Effector memory CD8-positive, alpha-beta T cell (primary cell): ENCODE measurements at places on chromosomes 6 and 20.

DNA sequence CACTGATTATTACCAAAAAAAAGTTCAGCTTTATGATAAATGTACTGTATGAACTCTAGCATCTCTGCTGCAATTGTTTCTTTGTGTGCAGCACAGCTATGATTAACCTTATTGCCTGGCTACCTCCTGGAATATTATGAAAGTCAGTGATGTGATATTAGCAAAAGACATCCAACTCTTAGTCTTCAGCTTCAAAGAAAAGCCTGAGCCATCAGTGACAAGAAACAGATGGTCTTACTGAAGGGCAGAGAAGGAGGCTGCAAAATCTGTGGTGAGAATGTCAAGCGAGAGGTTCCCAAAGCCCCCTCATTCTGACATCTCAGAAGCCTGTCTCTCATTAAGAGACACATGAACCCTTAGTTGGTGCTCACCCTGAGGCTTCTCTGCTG, 89.4 kb upstream of the TNFAIP3 start:
- no peaks in the 10 kb centered on the region for H3K4me1 ChIP-seq
- H3K27me3 ChIP-seq: no peaks in the 10 kb centered on the region
- no peak overlapping the region for H3K27ac ChIP-seq
- H3K4me3 ChIP-seq: no peak overlapping the region
- H3K36me3 ChIP-seq: no peaks in the 10 kb centered on the region

DNA sequence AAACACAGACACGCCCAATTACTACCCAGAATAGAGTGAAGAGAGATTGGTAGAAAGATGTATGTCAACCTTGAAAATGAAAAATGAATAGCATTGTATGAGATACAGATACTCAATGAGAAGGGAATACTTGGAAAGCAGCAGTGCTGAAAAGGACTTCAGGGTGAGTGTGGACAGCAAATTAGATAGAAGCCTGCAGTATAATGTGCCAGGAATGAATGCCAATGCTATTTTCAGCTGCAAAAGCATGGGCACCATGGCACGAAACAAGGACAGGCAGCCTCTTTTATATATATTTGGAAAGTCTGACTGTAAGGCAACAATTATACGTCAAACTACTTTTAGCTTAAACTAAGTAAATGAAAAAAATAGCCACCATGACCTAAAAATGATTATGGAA, 118.2 kb downstream of the PTCHD4 start:
- no peak overlapping the region for H3K4me3 ChIP-seq
- no peaks in the 10 kb centered on the region for H3K27me3 ChIP-seq
- H3K4me1 ChIP-seq: no peaks in the 10 kb centered on the region
- H3K36me3 ChIP-seq: no peaks in the 10 kb centered on the region
- no peak for DNase-seq
- H3K27ac ChIP-seq: no peak overlapping the region

GRCh38 chr20:56627122-56628014, 1.7 kb upstream of the TFAP2C start:
- H3K36me3 ChIP-seq: no peaks in the 10 kb centered on the region
- peaks cover 85% of the 10 kb centered on the region for H3K27me3 ChIP-seq
- DNase-seq: no peak
- no peak overlapping the region for H3K27ac ChIP-seq

- H3K4me3 ChIP-seq: no peak overlapping the region
- H3K27ac ChIP-seq: no peak overlapping the region
- no peak for DNase-seq
- H3K27me3 ChIP-seq: no peaks in the 10 kb centered on the region
- no peaks in the 10 kb centered on the region for H3K36me3 ChIP-seq
- no peaks in the 10 kb centered on the region for H3K4me1 ChIP-seq
Observed at GRCh38 chr20:55239269-55239668, 763.9 kb downstream of the DOK5 start.

- H3K27ac ChIP-seq: no peak overlapping the region
- H3K27me3 ChIP-seq: peaks cover 77% of the 10 kb centered on the region
- no peaks in the 10 kb centered on the region for H3K4me1 ChIP-seq
- H3K4me3 ChIP-seq: no peak overlapping the region
- no peaks in the 10 kb centered on the region for H3K36me3 ChIP-seq
Observed at GRCh38 chr20:49471397-49471796, 11.1 kb downstream of the KCNB1 start.

- H3K36me3 ChIP-seq: peaks cover 73% of the 10 kb centered on the region
- no peaks in the 10 kb centered on the region for H3K27me3 ChIP-seq
- H3K27ac ChIP-seq: peak overlapping the region; percentile 18
- no peak for DNase-seq
- no peak overlapping the region for H3K4me3 ChIP-seq
Observed at GRCh38 chr6:4125933-4126864, 9.2 kb downstream of the ECI2 start.

DNA sequence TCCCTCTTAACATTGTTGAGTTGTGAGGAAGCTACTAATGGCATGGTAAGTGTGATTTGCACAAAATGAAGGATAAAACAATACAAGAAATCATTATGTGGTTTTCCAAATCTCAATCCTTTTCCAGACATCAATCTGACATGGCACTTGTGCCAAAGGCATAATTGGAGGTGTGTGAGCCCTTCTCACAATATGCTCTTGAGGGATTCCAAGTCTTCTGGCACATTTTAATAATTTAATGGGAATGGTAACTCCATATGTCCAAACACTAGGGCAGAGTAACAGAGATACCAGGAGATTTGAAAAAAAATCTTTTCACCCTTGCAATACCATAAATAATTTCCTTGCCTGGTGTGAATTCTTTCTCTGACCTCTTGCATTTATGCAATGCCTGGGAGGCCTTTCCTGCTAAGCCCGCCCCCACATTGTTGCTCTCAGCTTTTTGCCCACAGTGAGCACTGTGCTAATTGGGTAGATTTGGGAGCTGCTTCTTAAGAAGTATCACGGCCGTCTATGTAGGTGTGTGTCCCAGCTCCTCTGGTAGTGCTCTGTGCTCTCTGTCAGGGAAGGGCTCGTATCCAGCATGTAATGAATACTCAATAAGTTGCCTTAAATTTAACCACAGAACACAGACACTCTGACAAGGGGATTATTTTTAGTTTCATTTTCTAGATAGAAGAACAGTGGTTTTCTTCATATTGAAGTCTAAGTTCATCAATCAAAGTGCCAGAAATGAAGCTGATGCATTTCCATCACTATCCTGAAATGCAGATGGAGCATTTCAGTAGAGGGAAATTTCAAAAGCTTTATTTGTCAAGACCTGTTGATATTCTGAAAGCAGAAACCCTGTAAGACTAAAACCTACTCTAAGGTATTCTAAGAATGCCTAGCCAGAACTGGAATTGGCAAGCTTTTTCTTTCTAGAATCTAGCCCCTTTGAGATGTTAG, 54.4 kb upstream of the CEP85L start:
- H3K27me3 ChIP-seq: no peaks in the 10 kb centered on the region
- peak overlapping the region; percentile 84 for H3K27ac ChIP-seq
- no peak for DNase-seq
- peaks cover 20% of the 10 kb centered on the region for H3K36me3 ChIP-seq
- peak overlapping the region; percentile 98 for H3K4me3 ChIP-seq

DNA sequence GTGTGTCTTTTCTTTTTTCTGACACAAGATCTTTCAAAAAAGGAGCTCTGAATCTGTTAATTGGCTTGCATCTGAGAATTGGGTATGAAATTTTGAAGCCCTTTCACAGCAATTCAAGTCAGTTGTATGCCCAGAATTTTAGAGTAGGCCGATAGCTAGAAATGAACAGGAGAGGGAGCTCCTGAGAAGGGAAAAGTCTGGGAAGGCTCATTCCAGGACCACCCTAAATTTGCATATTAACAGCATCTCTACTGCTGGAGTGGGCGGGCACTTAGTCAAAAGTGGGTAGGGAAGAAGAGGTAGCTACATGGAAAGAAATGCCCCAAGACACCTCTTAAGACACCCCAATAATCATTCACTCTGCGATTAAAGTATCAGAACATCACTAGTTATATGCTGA, 928.3 kb downstream of the TBC1D32 start:
- no peaks in the 10 kb centered on the region for H3K4me1 ChIP-seq
- H3K36me3 ChIP-seq: no peaks in the 10 kb centered on the region
- H3K4me3 ChIP-seq: no peak overlapping the region
- H3K27ac ChIP-seq: no peak overlapping the region

- H3K4me1 ChIP-seq: peaks cover 26% of the 10 kb centered on the region
- H3K27me3 ChIP-seq: no peaks in the 10 kb centered on the region
- peaks cover 30% of the 10 kb centered on the region for H3K36me3 ChIP-seq
- DNase-seq: no peak
- peak overlapping the region; percentile 54 for H3K27ac ChIP-seq
Observed at GRCh38 chr6:139131736-139132280, 3.1 kb upstream of the HECA start.

DNA sequence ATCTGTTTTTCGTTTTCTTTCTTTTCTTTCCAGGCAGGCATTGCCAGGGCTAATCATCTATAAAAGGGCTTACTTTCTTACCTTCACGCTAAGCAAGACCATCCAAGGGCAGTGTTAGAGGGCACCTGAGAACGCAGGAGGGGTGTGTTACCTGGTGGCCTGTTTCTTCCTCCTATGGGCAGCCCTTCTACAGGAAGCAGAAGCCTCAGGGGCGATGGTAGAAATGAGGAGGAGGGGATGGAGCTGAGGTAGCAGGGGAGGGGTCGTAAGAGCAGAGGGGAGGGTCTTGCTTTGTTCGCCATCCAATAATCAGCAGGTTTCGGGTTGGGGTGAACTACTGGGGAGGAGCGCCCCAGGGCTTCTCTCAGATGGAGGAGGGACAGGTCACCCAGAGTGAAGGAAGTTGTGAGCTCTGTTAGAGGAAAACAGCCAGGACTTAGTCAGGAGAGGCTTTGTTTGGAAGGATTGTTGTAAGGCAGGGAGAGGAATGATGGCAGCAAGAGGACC, 1.5 kb upstream of the CCR6 start:
- H3K27me3 ChIP-seq: no peaks in the 10 kb centered on the region
- peak overlapping the region; percentile 76 for H3K4me3 ChIP-seq
- DNase-seq: no peak
- H3K4me1 ChIP-seq: peaks cover 47% of the 10 kb centered on the region
- H3K36me3 ChIP-seq: peaks cover 53% of the 10 kb centered on the region
